ENCODE measurements at places on chromosomes 13 and 19.

DNA sequence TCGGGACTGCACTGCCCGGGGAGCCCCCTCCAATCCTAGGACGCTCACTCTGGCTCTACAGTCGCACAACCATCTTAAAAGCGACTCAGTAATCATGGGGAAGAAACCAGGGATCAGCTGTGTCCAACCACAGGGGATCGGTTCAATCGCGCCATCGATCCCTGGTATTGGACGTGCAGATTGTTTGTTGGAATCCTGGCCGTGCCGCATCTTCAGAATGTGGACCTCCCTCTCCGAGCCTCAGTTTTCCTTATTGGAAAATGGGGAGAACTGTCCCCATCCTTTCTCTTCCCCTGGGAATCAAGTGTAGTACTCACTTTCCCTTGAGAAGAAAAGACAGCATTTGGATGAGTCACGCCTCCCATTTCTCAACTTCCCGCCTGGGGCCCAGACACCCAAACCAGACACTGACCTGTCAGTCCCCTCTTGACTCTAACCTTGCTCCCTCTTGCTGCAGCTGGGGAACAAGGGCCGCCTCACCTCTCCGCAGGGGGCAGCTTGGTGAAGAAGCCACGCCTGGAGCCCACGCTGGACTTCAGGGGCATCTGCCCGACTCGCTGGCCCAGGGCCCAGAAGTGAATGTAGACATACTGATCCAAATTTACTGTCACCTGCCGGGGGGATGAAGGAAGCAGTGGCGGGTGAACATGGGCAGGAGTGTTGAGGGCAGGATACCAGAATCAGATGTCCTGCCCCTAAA lies 17.6 kb downstream of the EMP3 start:
- DNase-seq: no peak

DNA sequence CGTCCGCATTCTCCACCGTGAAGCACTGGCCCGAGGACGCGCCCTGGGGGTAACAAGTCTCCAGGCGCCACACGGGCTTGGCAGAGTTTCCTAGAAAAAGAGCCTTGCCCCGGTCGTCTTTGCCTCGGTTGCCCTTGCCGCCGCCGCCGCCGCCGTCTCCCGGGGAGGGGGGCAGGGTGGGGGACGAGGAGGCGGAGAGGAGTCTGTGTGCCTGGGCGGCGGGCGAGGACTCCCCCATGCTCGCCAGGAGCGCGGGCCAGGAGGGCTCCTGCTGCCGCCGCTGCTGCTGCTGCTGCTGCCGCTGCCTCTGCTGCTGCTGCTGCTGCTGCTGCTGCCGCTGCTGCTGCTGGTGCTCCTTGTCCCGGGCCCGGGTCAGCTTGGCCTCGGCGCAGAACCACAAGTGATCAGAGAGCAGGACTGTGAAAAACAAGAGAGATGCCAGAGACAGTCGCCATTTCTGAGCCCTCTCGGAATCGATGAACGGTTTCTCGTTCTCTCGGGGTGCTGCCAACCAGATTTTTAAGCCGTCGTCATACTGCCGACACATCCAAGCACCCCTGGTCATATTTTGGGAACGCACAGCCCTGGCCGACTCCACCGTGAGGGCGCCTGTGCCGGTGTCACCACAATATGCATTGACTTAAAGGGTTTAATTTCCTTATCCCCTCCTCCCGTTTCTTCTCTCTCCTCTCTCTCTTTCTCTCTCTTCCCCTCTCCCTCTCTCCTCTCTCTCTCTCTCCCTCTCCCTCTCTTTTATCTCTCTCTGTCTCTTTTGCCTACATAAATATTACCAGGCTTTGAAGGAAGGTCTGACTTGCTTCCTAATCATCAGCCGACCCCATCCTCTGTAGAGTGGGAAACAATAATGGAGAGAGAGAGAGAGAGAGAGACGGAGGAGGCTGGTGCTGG lies 349.1 kb downstream of the LIG4 start:
- no peak for DNase-seq

DNA sequence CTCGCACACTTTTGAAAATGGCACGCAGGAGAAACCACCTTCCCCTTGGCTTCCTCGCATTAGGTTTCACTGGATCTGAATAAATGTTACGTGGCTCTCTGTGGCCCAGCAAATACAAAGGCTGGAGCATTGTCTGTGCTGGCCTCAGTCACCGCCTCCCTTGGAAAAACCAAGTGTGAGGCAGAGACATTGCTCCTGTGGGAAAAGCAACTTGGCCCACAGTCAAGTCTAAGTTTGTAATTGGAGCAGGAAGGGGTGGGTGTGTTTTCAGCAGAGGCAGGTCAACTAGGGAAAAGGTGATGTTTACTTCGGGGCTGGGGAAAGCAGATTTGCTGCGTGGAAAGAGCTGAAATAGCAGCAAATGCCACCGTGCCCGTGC lies 101.6 kb downstream of the IRS2 start:
- DNase-seq: no peak

GRCh38 chr13:79432086-79432485 lies 26.0 kb upstream of the RBM26 start:
- no peak for DNase-seq

DNA sequence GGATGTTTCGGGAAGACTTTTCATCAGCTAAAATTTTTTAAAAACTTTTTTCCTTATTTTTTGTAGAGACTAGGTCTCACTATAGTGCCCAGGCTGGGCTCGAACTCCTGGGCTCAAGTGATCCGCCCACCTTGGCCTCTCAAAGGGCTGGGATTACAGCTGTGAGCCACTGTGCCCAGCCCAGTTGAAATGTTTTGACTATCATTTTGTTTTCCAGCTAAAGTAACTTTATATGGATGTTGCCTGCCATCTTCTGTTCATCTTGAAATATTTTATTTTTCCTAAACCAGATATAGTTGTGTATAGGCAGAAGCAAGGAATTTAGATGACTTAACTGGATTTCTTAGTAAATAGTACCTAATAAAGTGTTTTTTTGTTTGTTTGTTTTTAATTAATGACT lies 7.0 kb downstream of the CAB39L start:
- no peak for DNase-seq

DNA sequence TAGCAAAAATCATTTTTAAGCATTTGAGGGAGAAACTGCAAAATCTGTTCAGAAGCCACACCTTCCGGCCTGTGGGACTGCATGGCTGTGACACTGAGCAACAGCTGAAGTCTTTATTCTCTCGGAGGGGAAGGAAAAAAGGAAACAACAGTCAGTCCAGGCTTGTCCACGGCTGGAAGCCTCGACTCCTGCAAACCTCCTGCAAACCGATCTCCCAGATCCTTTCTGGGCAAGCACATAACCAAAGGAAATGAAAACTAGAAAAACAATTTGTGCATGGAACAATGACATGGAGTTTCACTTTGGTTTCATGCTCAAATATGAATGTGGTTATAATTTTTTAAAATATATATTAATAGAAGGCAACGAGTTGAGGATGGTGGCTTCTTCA lies 1.0 kb downstream of the COL4A1 start:
- DNase-seq: no peak

DNA sequence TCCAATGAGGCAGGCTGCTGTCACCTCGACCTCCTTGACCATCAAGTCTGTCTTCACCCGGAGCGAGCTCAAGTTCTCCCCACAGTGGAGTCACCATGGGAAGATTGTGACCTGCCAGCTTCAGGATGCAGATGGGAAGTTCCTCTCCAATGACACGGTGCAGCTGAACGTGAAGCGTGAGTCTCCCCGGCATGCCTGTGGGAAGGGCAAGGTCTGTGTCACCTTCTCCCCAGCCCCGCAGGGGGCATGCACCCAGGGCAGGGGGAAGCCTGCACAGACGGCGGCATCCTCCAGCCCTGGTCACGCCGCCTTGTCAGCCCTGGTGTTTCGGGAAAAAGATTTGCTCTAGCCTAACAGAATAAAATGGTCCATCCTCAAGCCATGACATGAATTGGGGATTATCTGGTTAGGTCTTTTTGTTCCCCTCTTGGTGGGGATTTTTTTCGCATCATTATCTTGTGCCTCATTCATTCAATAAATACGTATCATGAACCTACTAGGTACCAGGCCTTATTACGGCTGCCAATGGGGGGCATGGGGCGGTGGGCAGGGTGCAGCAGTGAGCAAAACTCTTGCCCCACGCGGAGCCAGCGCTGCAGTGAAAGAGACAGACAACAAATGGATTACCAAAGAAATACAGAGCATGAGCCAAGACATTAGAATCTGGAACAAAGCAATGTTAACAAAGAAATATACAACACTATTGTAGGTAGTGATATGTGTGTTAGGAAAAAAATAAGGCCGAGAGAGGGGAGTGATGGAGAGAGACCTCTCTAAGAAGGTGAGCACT lies 7.4 kb downstream of the CD22 start:
- DNase-seq: no peak

DNA sequence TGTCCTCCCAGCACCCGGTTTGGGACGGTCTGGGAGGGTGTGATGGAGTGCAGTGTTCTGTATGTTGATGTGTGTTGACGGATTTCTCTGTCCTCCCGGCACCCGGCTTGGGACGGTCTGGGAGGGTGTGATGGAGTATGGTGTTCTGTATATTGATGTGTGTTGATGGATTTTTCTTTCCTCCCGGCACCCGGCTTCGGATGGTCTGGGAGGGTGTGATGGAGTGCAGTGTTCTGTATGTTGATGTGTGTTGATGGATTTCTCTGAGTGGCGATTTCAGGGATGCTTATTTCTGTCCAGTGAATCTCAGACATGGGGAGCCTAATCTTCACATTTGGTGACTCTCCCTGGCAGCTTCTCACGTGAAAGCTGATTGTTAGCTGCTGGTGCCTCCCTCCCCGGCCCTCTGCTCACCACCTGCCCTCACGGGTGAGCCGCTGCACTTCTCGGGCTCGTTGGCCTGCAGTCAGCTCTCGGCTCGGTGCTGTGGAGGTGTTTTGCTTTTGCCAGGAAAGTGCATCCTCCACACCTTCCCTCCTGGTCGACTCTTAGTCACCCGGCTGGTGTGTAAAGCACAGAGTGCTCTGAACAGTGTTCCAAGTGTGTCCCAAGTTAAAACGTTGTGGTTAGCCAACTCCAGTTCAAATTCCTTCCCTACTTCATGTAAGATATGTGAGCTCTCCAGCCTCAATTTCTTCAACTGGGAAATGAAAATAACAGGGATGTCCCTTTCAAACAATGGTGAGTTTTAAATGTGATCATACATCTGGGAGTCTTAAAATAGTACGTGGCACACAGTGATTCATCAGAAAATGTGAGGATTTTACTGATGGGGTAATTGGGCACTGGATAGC lies 54.6 kb downstream of the ATP11A start:
- no peak for DNase-seq

GRCh38 chr19:44596428-44597130 lies 16.8 kb upstream of the IGSF23 start:
- DNase-seq: no peak

DNA sequence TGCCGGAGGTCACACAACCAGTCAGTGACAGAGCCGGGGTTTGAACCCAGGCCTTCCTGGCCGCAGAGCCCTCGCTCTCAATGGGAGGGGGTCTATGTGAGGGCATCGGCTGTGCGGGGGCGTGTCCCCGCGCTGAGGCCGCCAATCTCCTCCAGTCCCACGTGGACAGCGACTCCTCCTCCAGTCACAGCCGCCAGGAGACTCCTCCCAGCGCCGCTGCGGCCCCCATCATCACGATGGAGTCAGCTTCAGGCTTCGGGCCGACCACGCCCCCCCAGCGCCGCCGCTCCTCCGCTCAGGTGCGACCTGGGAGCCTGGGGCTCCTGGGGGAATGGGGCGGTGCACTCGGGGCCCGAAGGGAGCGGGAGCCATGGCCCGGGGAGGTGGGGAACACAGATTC lies 6.0 kb downstream of the SPRED3 start:
- peak; percentile 53 for DNase-seq

DNA sequence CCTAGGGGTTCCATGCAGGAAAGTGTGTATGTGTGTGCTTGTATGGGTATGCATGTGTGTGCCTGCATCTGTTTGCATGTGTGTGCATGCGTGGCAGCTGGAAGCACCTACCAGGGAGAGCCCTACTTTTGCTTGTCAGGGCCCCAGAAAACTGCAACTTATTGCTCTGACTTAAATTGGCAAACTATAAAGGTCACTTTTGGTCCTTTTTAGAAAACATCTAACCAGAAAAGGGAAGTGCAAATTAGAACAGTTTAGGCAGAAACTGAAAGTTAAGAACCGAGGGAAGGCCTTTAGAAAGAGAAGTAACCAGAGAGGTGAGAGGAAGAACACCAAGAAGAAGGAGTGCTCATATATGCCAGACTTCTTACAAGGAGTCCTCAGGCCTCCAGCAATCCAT lies 32.5 kb downstream of the DLEU7 start:
- DNase-seq: no peak

- no peak for DNase-seq
Observed at GRCh38 chr19:57803594-57804325, 11.0 kb downstream of the ZNF552 start.

DNA sequence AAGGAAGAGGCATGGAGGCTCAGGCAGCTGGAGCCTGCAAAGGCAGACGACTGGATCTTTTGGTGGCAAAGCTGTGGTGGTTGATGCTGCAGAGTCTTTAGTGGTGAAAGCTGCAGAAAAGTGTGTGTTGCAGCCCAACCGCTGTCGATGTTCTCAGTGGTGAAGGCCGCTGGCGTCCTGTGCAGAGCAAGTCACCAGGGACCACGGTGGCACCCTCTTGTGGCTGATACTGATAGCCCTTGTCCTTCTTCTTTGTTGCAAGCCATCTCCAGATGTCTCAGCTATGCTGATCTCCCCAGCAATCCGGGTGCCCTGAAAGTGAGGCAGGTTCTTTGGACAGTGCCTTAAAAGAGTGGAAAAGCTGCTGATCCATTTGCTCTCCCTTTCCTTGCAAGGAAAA lies 610.9 kb upstream of the PCDH9 start:
- no peak for DNase-seq

DNA sequence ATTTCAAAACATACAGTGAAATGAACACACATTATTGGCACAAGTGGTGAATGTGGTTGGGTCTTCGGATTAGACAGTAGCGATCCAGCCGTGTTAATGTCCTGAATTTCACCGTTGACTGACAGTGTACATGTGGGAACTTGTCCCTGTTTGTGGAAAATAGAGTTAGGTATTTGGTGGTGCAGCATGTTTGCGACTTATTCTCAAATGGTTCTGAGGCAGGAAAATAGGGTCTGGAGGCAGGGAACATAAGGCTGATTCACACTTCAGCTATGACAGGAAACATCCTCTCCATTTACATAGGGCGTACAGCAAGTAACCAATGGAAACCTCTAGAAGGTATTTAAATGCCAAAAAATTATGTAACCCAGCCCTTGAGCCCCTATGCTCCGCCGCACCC lies 4.2 kb downstream of the LGALS7B start:
- no peak for DNase-seq

DNA sequence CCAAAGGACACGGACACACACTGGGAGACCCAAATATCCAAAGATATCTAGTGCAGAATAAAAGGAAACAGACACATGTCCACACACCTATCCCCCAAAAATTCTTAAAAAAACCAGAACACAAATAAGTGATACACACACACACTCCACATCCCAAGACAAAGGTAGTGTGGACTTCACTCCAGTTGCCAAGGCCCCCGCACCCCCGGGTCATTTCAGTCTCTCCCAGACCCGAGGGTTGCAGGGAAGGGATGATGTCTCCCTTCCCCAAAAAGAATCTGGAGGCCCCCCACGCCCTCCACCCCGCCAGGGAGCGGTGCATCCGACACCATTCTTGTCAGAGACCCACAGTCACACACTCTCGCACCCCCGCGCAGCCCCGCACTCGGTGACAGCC lies 407 bp downstream of the DPF1 start:
- DNase-seq: no peak
